NCI-H2029 (cell line): ENCODE measurements at places on chromosomes 12 and 14.

DNA sequence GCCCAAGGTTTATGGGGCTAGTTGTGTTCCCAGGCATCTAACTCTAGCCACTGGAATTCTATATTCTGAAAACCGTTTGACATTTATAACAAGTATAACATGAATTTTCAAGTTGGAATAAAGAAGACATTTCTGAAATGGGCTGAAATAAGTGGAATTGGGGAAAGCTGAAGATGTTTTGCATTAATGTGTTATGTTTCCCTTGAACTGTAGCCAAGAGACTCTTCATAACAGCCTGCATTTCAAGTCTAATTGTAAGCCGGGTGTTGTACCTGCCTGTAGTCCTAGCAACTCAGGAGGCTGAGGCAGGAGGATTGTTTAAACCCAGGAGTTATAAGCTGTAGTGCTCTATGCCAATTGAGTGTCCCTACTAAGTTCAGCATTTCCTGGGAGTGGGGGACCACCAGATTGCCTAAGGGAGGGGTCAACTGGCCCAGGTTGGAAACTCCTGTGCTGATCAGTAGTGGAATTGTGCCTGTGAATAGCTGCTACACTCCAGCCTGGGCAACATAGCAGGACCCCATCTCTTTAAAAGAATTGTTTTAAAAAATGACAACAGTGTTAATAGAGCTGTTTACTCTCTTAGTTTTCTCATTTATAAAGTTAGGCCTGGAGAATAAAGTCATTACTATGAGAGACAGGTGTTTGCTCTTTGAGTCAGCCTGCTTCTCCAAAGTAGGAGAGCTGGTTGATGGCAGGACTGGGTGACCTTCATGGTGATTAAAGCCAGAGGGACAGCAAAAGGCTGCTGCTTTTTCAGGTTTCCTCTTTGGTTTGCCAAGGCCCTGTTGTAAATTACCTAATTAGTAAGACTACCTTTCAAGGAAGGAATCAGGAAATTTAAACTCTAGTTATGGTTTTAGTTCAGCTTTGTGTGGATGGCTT is 483.6 kb upstream of the RGS6 start:
- peak; percentile 0 for DNase-seq

DNA sequence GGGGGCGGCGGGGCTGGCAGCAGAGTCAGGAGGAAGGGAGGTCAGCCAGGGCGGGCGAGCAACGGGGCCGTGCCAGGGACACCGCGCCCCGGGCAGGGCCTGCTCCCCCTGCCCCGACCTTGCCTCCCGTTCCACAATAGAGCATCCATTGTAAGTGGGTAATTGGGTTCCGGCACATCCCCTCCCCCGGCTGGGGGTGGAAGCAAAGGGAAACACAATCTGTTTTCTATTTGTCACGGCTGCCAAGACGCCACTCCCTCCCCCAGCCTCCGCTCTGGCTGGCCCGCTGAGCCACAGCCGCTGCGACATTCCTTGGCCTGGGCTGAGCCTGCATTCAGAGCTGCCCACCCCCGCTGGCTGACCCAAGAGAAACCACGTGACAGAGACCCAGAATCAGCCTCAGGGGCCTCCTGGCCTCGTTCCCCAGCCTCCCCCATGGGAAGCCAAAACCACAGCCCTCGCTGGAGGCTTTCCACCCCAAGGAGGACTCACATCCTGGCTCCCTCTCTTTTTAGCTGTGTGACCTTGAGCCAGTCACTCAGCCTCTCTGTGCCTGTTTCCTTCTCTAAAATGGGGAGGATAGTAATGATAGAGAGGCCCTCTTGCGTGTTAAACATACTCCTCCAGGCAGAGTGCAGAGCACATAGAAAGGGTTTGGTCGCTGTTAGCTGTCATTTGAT is 117.6 kb downstream of the SCARB1 start:
- DNase-seq: peak; percentile 74

DNA sequence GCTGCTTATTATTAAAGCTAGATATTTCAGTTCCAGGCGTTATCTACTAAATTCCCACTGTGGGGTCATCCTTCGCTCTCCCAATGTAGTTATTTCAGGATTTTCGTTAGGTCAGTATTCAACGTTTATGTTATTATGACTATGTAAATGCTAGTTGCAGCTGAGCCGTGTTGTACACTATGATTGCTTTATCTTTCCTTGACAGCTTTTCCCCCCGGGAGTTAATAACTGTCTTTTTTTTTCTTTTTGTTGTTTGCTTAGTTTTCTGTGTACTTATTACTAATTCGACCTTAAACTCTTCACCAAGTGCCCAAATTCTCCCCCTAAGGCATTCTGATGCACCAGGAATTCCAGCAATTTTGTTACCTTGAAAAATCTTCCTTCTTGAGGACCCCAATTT is 48.5 kb downstream of the SUDS3 start:
- DNase-seq: no peak

- DNase-seq: no peak
Observed at GRCh38 chr14:99946652-99947489, 118.4 kb upstream of the EVL start.

- no peak for DNase-seq
Observed at GRCh38 chr14:91834571-91834970, 32.8 kb downstream of the TC2N start.

- DNase-seq: peak; percentile 66
Observed at GRCh38 chr14:70709726-70710382, 68.1 kb downstream of the TTC9 start.
